Naive thymus-derived CD4-positive, alpha-beta T cell (primary cell): ENCODE measurements at places on chromosomes 12 and 14. TPM values are rescaled to one million over a fixed set of nuclear protein-coding genes. Genes with fewer than 3 reads are reported as not detected.

The AHNAK2 gene
- total RNA-seq, result not detected

- H3K27me3 ChIP-seq, result no peaks in the 10 kb centered on the region
- DNase-seq, result no peak
- H3K4me1 ChIP-seq, result peaks cover 21% of the 10 kb centered on the region
Measured at GRCh38 chr12:116673681-116674111, 64.2 kb downstream of the SPRING1 start.

The OR9K2 gene
- total RNA-seq, result not detected in 2 replicates

DNA sequence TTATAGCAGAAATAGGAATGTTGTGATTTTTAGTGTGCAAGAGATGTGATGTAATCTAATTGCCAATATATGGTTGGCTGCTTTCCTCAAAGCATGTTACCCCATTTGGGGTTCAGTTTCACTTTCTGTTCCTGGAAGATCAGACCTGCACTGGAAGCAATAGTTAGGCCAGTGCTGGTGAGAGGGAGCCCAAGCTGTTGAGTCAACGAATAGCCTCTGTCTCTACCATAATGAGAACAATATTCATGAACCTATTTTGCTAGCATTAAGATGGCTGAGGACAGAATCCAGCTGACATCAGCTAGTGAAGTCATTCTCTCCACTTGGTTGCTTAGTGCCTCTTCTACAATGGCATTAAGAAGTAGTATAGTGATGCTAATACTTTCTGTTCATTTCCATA, 379.9 kb upstream of the DCN start:
- no peaks in the 10 kb centered on the region for H3K36me3 ChIP-seq
- H3K4me3 ChIP-seq, result peak overlapping the region; percentile 28
- H3K27me3 ChIP-seq, result no peaks in the 10 kb centered on the region

DNA sequence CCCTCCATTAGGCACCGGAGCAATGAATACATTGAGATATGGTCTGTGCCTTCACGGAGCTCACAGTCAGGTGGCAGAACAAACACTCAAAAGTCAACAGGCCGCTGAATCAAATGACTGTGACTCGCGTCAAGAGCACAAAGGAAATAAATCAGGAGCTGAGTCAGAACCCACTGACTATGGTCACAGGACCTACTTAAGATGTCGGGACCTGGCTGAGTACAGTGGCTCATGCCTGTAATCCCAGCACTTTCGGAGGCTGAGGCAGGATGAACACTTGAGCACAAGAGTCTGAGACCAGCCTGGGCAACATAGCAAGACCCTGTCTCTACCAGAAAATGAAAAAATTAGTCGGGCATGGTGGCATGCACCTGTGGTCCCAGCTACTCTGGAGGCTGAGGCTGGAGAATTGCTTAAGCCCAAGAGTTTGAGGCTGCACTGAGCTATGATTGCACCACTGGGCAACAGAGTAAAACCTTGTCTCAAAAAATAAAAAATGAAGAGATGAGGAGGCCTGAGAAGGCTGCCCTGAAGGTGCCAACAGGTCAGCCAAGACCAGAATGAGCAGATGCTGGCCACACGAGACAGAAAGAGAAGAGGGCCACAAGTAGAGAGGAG, 19.9 kb downstream of the TMEM233 start:
- DNase-seq, result no peak
- no peak overlapping the region for H3K27ac ChIP-seq
- H3K27me3 ChIP-seq, result no peaks in the 10 kb centered on the region
- no peaks in the 10 kb centered on the region for H3K36me3 ChIP-seq
- no peaks in the 10 kb centered on the region for H3K4me1 ChIP-seq

DNA sequence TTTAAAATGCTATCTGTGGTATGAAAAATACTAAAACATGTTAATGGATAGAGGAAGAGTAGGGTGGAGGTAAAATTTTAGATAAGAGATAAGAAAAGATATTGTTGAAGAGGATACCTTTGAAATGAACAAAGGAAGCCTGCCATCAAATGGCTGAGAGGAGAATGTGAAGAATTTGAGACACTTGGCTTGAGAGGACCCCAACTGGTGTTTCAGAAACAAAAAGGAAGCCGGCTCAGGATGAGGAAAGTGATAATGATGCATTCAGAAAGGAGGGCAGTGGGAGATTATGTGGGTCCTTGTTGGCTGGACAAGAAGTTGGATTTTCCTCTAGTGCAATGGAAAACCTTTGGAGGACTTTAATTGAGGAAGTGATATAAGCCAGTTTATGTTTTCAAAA, 264.4 kb downstream of the DUSP6 start:
- no peak overlapping the region for H3K4me3 ChIP-seq
- no peaks in the 10 kb centered on the region for H3K36me3 ChIP-seq
- no peaks in the 10 kb centered on the region for H3K4me1 ChIP-seq
- H3K27ac ChIP-seq, result no peak overlapping the region
- no peak for DNase-seq

GRCh38 chr12:30926243-30927221, at the start of gene TSPAN11:
Gene TSPAN11 (plus strand): TSS chr12:30926748. CDS start chr12:30953992, 27,244 bp downstream.
- H3K4me1 ChIP-seq, result no peaks in the 10 kb centered on the region
- no peak within 1 kb of the TSS for H3K27ac ChIP-seq
- H3K36me3 ChIP-seq, result no peaks in the 10 kb centered on the region
- no peak within 1 kb of the TSS for H3K4me3 ChIP-seq
- no peak for DNase-seq

- H3K36me3 ChIP-seq, result no peaks in the 10 kb centered on the region
- H3K27ac ChIP-seq, result no peak overlapping the region
- DNase-seq, result no peak
- no peak overlapping the region for H3K4me3 ChIP-seq
Measured at GRCh38 chr14:98503086-98503815, 768.7 kb downstream of the BCL11B start.

The P2RX2 gene
- not detected for total RNA-seq

DNA sequence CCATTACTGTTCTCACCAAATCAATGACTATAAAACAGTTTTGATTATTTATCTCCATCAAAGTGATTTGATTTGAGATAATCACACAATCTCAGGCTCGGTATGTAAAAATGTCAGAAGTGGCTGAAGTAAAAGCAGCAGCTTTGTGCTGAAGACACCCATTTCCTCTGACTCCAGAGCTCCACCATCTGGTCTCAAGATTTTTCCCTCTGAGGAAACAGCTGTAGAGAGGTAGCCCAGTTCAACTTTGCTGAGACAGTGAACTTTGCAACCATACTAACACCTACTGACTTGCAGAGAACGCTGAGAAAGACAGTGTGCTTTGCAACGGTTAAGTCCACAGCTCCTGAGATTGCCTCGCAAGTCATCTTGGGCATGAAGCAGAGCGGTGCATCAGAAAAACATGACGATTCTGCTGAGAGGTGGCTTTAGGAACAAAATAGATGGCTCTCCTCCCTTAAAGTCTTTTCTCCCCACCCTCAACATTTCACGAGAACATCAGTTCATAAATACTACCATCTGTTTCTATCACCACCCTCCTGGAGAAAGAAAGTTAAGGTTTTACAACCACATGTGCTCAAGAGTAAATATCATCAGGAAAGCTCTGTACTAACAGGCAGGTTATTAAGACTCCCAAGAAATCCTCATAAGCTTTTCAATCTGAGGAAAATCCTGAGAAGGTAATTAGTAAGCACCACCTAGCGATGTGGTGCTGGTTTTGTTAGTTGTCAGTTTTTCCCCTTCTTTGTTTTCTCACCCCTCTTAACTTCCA, 34.8 kb downstream of the HIGD1C start:
- H3K27ac ChIP-seq, result peak overlapping the region; percentile 4
- H3K36me3 ChIP-seq, result peaks cover 35% of the 10 kb centered on the region
- H3K4me3 ChIP-seq, result no peak overlapping the region
- DNase-seq, result peak; percentile 42
- no peaks in the 10 kb centered on the region for H3K4me1 ChIP-seq
- no peaks in the 10 kb centered on the region for H3K27me3 ChIP-seq

The TEX22 gene
- total RNA-seq, result 2.4 TPM

The ARHGEF25 gene
- 0.70 and 1.6 TPM in 2 replicates for total RNA-seq

The MANSC4 gene
- total RNA-seq, result not detected in 2 replicates

GRCh38 chr12:14408208-14408607, 42.7 kb downstream of the ATF7IP start:
- no peak overlapping the region for H3K27ac ChIP-seq
- H3K4me1 ChIP-seq, result peaks cover 67% of the 10 kb centered on the region
- DNase-seq, result no peak

The BCL2L14 gene
- 1.4 TPM for total RNA-seq

The PLEKHG7 gene
- total RNA-seq, result 0.56 TPM

GRCh38 chr12:109595321-109595902, 21.8 kb downstream of the MVK start:
- no peak overlapping the region for H3K4me3 ChIP-seq
- H3K4me1 ChIP-seq, result peaks cover 9% of the 10 kb centered on the region
- no peak for DNase-seq
- peaks cover 3% of the 10 kb centered on the region for H3K36me3 ChIP-seq

The KRT6C gene
- total RNA-seq, result not detected

- no peaks in the 10 kb centered on the region for H3K4me1 ChIP-seq
- H3K27me3 ChIP-seq, result no peaks in the 10 kb centered on the region
- DNase-seq, result no peak
Measured at GRCh38 chr14:41360126-41360525, 246.6 kb upstream of the LRFN5 start.

DNA sequence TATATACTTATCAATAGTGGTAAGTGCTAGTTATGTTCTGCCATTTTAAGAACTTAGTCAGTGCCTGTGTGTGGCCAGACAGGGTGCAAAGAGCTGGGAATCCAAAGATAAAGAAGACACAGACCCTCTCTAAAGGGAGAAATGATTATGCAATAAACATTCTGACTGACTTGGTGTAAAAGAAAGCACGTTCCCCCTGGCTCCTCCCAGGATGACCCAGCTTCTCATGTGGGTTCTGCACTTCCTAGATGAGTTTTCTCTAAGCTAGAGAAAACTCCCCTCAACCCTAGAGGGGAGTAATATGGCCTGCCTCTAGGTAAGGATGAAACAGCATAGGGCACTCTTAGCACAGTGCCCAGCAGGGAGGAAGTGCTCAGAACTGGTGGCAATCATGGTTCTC, 231.2 kb downstream of the VRK1 start:
- no peak overlapping the region for H3K27ac ChIP-seq
- DNase-seq, result no peak
- no peak overlapping the region for H3K4me3 ChIP-seq
- H3K27me3 ChIP-seq, result peaks cover 7% of the 10 kb centered on the region

- H3K27me3 ChIP-seq, result no peaks in the 10 kb centered on the region
- H3K4me3 ChIP-seq, result no peak overlapping the region
- no peaks in the 10 kb centered on the region for H3K36me3 ChIP-seq
- H3K27ac ChIP-seq, result no peak overlapping the region
- DNase-seq, result no peak
Measured at GRCh38 chr12:2212537-2212936, 159.8 kb downstream of the CACNA1C start.

- H3K27ac ChIP-seq, result peak overlapping the region; percentile 96
- H3K4me1 ChIP-seq, result peaks cover 32% of the 10 kb centered on the region
- H3K27me3 ChIP-seq, result no peaks in the 10 kb centered on the region
- peak overlapping the region; percentile 97 for H3K4me3 ChIP-seq
Measured at GRCh38 chr12:76558684-76559399, 729 bp downstream of the OSBPL8 start.

- H3K4me3 ChIP-seq, result no peak overlapping the region
- H3K4me1 ChIP-seq, result no peaks in the 10 kb centered on the region
- H3K36me3 ChIP-seq, result no peaks in the 10 kb centered on the region
- no peaks in the 10 kb centered on the region for H3K27me3 ChIP-seq
- no peak overlapping the region for H3K27ac ChIP-seq
- DNase-seq, result no peak
Measured at GRCh38 chr14:104443391-104444158, 136.0 kb upstream of the C14orf180 start.

The IL23A gene
- total RNA-seq, result 36.9 TPM

- no peaks in the 10 kb centered on the region for H3K36me3 ChIP-seq
- no peaks in the 10 kb centered on the region for H3K27me3 ChIP-seq
- no peak overlapping the region for H3K27ac ChIP-seq
- no peak for DNase-seq
Measured at GRCh38 chr12:124633365-124634362, 66.3 kb upstream of the NCOR2 start.

The GALNT8 gene
- total RNA-seq, result 0.46 TPM

DNA sequence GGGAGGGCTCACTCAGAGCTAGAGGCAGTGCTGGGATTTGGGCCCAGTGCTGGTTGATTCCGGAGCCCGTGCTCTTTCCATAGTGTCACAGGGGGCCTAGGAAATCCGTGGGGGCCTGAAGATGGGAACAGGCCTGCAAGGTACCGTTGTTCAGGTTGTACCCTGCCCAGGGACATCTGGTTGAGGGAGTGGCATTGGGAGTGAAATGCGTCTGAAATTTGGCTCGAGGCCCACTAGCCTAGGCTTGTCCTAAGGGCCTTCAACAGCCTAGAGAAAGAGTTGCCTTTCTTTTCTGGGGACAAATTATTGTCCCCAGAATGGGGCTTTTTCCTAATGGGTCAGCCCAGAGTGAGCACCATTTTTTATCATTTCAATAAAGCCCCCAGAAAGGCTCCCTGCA, 26.4 kb upstream of the FAM222A start:
- H3K27ac ChIP-seq, result no peak overlapping the region
- no peaks in the 10 kb centered on the region for H3K27me3 ChIP-seq
- no peaks in the 10 kb centered on the region for H3K4me1 ChIP-seq
- H3K36me3 ChIP-seq, result no peaks in the 10 kb centered on the region

- no peak overlapping the region for H3K27ac ChIP-seq
- no peak overlapping the region for H3K4me3 ChIP-seq
- no peaks in the 10 kb centered on the region for H3K27me3 ChIP-seq
- DNase-seq, result no peak
Measured at GRCh38 chr12:19988459-19988873, 379.9 kb upstream of the PDE3A start.

The RFLNA gene
- not detected for total RNA-seq

The PLEKHH1 gene
- total RNA-seq, result 0.30 TPM

The MNAT1 gene
- total RNA-seq, result 16.0 TPM

DNA sequence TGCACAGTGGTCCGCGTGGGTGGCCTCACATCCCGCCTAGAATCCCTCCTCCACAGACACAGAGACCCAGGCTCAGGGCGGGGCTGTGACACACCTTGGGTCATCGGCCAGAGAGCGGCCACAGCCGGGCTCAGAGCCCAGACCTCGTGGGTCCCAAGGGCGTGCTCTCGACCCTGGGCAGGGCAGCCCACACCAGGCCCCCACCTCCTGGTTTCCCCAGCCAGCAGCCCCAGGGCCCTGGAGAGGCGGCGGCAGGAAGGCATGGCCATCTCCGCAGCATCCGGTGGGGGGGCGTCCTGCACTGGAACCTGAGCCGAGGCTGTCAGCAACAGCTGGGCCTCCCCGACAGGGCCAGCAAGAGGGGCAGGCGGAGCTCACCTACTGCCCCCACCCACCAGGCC, 15.2 kb downstream of the JAG2 start:
- H3K27ac ChIP-seq, result no peak overlapping the region
- no peaks in the 10 kb centered on the region for H3K4me1 ChIP-seq
- no peak for DNase-seq

The SLCO1B1 gene
- not detected for total RNA-seq
